ENCODE measurements at places on chromosomes 3 and 15.

- no peak for DNase-seq
These were observed 544.6 kb upstream of the NECTIN3 start for GRCh38 chr3:110526777-110527727.

- no peak for DNase-seq
These were observed 90.2 kb downstream of the NFKBIZ start for GRCh38 chr3:101939361-101940049.

- DNase-seq: no peak
These were observed at the start of gene GLDN for GRCh38 chr15:51341366-51342226. Gene GLDN (plus strand): TSS chr15:51341655. CDS start chr15:51341685, 30 bp downstream.

DNA sequence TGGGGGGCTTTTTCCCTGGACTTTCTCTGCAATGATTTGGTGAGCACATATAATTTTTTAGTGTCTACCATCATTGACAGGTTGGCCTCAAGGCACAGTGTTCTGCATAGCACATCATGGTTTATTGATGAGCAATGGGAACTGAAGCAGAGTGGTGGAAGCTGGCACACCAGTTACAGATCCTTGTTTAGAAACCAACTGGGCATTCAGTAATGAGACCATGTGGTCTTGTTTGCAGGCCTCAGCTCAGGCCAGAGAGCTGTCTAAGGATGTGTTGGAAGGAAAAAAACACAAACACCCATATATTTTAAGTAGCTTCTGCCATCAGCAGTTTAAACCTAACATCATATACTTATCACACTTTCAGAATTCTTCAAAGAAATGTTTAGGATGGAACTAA is 610.6 kb downstream of the ROBO1 start:
- DNase-seq: no peak

Data from AG09319 (cell line).